ENCODE measurements at places on chromosomes 11 and 22. TPM values are rescaled to one million over a fixed set of nuclear protein-coding genes. Genes with fewer than 3 reads are reported as not detected.

RHOD gene
- 0.50 TPM for total RNA-seq

OR51B4 gene
- total RNA-seq = not detected

MRGPRX4 gene
- total RNA-seq = not detected

SLCO2B1 gene
- not detected for total RNA-seq

PIH1D2 gene
- total RNA-seq = 0.82 TPM

GRCh38 chr22:47247579-47248240 is 485.3 kb downstream of the TBC1D22A start:
- no peak for DNase-seq

HOATZ gene
- total RNA-seq = not detected

DNA sequence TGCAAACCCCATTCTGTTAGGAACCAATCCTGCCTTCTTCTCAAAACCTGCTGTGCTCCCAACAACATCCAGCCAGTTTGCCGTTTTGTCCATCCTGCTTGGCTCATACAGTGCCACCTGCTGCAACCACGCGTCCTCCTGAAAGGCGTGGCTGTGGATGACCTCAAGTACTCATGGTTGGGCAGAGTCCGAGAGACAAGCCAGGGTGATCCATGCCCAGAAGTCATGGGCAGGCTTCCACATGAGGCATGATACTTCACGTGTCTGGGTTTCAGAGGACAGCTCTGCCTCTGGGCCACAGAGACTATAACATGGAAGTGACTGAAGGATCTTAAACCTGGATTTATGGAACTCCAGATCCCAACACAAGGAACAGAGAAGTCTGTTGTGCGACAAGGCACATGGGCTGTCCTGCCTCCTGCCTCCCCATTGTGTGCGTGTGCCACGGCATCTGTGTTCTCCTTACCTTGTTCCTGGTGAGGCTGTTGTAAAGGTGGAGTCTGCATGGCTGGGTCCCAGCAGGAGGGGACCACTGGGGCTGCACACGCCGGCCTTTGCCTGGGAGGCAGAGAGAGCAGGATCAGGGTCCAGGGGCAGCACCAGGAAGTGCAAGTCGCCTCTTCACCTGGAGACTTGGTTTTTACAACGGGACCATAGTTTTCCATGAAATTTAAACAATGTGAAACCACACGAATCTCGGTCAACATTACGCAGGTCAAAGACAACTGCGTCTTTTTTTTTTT is 15.4 kb downstream of the CARS1 start:
- no peak for DNase-seq

- DNase-seq = no peak
These were observed 38.3 kb upstream of the MYH9 start for GRCh38 chr22:36425977-36426523.

DNA sequence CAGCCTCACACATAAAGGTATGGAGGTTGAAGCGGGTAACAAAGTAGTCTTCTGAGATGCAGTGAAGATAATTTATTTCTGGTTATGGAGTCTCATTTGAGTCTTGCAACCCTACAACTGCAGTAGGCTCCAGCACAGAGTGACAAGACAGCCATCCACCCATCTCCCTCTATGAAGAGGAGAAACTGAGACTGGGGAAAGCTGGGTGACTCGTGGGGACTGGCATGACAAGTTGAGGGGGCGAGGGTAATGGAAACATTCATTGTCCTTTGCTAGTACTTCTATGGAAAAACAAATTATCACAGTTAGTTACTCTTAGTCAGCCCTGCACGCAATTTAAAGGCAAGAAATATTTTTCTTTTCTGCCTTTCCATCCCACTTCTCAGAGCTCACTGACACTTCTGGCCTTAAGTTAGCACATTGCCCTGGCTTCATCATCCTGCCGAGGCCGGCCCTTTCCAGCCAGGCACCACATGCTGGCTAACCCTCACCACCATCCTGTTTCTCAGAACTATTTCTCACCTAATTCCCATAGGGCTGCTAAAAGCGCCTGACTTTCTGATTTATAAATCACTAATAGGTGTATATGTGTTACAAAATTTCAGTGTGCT is 361.1 kb downstream of the ETS1 start:
- peak; percentile 35 for DNase-seq

GRCh38 chr11:121437018-121437685 is 15.0 kb upstream of the SORL1 start:
- no peak for DNase-seq

FGF3 gene
- not detected for total RNA-seq

GRCh38 chr11:1062075-1062820 is 12.4 kb upstream of the MUC2 start:
- no peak for DNase-seq

GRCh38 chr11:119641983-119642745 is 86.8 kb downstream of the NECTIN1 start:
- no peak for DNase-seq

ADAMTS15 gene
- total RNA-seq = not detected

DCHS1 gene
- 1.4 TPM for total RNA-seq

DNA sequence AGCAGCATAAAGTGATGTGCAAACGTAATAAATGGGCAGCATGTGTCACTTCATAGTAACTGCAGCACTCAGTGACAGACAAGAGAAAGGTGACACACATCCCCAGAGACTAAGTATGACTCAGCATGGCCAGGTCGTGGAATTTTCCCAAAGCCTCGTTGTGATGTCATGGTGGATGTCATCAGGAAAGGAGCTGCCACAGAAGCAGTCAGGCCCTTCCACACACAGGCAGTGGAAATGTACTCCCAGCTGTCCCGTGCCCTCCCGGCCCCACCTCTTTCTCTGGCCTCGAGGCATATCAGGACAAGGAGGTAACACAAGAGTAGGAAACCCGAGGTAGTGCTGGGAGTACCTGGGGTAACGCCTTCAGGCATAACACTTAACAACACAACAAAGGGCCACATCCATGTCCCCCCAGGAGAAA is 8.1 kb downstream of the PC start:
- DNase-seq = peak; percentile 7

- DNase-seq = peak; percentile 59
These were observed 626 bp upstream of the TBX10 start for GRCh38 chr11:67640021-67640757.

PHOX2A gene
- not detected for total RNA-seq

DNA sequence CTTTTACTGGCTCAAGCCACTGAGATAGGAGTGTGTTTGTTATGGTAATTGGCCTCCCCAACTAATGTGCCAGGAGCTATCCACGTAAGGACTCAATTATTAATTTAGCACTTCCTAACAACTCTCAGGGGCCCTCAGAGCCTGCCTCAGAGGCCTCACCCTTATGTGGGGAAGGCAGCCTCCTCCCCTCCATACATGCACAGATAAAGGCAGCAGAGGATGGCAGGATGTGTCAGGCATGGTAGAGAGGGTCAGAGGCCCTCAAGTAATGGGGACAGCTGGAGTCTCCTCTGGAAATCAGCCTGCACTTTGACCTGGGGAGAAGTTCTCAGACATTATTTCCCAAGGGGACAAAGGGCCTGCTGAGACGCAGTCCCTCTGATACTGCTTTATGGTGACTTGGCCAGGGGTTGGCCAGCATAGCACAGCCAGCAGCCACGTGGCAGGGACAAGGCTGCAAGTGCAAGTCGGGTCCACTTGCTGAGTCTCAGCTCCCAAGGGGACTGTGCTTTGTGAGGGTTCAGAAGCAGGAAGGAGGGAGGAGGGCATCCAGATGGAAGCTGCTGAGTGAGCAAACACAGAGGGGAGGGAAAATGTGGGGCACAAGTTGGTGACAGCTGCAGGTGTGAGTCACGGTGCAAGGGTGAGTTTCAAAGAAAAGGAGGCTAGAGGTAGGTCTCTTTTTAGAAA is 17.0 kb downstream of the MOGAT2 start:
- no peak for DNase-seq

VPREB1 gene
- not detected for total RNA-seq

CNTF gene
- total RNA-seq = 3.3 TPM

OR10D3 gene
- not detected for total RNA-seq

DNA sequence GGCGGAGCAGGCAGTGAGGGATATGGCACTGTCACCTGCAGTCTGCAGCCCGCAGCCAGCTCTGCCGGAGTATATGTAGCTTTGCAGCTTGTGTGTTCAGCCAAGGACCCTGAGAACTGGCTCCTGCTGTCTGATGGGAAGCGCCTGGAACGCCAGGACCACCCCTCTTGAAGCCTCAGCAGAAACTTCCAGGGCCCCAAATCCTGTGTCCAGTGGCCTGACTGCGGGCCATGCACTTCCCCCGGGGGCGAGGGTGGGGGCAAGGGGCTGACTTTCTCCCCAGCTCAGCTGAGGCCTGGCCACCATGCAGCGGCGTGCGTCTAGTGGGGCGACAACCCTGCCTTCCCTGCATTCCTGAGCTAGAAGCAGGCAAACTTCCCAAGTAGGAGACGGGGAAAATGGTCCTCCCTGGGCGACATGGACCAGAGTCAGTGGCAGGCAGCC is 32.3 kb downstream of the PISD start:
- no peak for DNase-seq

DNA sequence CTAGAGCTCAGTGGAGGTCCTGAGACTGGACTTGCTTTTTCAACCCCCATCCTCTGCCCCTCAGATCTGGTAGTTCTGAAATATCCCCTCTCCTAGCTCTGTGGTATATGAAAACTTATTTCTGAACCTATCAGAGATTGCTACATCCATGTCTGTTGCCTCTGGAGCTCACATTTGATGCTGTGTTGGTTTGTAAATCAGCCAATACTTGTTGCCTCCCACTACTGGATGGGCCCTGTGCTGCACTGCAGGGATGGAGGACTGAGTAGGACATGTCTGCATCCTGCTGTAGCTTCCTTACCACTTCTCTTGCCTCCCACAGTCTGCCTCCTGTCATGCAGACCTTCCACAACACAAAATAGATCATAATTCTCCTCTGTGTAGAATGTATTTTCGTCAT is 5.2 kb downstream of the OLFML1 start:
- DNase-seq = no peak

GRCh38 chr22:23897320-23897719 is 3.1 kb downstream of the MIF start:
- DNase-seq = no peak

PANX3 gene
- total RNA-seq = not detected

GRCh38 chr11:131025020-131025419 is 108.7 kb upstream of the SNX19 start:
- DNase-seq = no peak

- no peak for DNase-seq
These were observed 651.4 kb upstream of the CHORDC1 start for GRCh38 chr11:90874281-90874680.

- DNase-seq = no peak
These were observed 2.3 kb upstream of the RAD9A start for GRCh38 chr11:67389477-67389876.

GRCh38 chr11:57332694-57333440 is 2.8 kb downstream of the SSRP1 start:
- no peak for DNase-seq

DNA sequence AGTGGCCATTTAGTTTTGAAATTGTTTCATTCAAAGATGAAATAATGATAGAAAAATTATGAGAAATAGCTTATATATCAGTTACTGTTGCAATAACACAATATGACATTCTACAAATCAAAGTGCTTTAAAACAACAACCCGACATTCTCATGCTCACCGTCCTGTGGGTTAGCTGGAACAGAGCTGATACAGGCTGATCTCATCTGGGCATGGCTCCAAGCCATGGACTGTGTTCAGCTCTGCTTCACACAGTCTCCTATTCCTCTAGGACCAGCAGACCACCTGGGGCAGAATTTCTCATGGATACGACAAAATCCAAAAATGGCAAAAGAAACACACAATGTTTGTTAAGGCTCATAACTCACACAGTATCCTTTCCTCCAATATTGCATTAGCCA is 178.6 kb downstream of the CNTN5 start:
- DNase-seq = no peak

DNA sequence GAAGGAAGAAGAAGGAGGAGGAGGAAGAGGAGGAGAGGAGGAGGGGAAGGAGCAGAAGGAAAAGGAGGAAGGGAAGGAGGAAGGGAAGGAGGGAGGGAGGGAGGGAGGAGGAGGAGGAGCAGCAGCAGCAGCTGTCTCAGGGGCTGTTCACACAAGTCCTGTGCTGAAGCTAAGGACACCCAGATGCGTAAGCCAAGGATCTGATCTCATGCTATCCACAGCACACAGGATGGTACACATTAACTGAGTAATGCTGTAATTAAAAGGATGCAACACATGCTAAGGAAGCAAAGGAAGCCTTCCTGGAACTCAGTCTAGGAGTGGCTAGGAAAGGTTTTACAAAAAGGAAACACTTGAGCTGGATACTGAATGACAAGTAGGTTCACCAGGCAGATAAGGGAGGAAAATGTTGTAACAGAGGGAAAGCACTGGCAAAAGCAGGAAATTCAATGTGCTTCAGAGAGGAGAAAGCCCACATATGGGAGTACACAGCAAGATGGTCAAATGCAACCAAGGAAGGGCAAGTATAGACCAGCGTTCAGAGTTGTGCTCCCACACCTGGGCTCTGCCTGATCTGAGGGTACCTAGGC is 32.0 kb downstream of the TRIM66 start:
- DNase-seq = no peak

DNA sequence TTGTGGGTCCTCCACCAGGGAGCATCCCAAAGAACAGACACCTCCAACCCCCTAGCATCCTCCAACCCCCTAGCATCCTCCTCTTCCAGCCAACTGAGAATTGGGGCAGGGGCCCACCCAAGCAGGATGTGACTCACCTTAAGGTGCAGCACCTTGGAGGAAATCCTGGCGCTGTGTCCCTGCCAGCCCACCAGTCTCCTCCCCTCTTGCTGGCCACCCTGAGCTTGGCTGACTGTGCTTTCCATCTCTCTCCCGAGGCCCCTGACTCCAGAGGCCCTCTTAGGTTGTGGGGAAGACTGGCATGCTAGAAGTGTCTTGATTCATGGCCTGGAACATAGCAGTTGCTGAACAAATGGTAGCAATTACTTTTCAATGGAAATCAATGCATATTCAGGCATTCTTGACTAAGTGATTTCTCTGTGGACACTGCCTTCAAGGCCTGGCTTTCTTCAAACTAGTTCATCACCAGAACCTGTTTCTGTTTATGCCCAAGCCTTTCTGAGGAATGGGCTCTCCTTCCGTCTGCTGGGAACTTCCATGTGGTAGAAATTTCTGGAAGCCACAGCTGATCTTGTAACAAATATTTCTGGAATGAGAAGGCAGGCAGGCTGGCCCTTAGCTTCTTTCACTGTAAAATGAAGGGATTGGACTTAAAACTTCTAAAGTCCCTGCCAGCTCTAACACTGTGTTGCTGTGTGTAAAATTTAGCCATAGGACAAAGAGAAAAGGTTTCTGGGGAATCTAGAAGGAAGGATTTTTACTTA is 60.5 kb downstream of the CEP164 start:
- no peak for DNase-seq

DNA sequence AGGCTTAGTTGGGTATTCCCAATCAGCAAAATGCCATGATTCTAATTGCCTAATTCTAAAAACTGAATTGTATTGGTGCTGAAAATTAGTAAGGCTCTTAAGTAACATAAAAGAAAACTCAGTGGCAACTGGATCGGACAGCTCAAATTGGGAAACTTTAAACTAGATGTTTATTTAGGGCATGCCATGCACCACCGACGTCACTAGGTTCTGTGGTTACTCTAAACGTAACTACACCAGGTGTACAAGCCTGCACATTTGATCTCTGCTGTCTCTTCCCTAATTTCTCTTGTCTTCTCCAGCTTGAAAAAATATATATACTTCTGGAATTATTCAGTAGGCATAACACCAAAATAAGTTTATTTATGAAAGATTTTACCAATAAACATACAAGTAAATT is 378.2 kb downstream of the DCDC1 start:
- no peak for DNase-seq

- no peak for DNase-seq
These were observed 2.4 kb upstream of the SAAL1 start for GRCh38 chr11:18108254-18108653.

TP53AIP1 gene
- not detected for total RNA-seq

CHST1 gene
- not detected for total RNA-seq

GRCh38 chr11:48216510-48216909 is at the start of gene OR4B1:
TSS of gene OR4B1 (plus strand) at chr11:48216810. CDS start at chr11:48216810, 0 bp downstream.
- DNase-seq = no peak

- DNase-seq = no peak
These were observed 82.1 kb downstream of the PPP6R3 start for GRCh38 chr11:68542617-68543016.
